ENCODE measurements at places on chromosomes 6 and 20.

- DNase-seq, result no peak
These were observed 106.9 kb downstream of the SLC22A3 start for GRCh38 chr6:160455081-160455480.

- no peak for DNase-seq
These were observed 10.2 kb upstream of the MROH8 start for GRCh38 chr20:37189416-37190016.

DNA sequence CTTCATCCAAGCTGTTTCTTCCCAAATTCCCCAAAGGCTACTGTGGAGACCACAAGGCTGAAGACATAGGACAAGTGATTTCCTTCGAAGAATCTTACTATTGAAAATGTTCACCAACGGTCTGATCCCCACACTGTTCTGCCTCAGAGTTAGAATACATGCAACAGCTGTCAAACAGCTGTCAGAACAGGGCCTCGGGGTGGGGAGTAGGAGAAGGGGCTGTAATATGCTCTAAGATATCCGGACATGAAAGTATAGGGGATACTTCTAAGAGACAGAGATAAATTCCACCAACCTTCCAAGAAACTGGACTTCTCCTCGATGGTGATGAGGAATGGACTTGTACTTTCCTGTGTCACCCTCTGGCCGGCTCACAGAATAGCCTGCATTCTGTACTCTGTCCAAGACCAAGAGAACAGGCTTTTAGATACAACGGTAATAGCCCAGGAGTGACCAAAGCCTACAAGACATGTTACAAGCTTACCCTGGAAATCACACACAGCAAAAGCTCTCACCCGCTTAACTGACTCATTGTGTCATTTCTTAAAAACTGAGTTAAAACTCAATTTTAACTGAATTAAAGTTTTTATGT, 69.2 kb upstream of the PTGIS start:
- no peak for DNase-seq

GRCh38 chr6:36986704-36987047, 680 bp upstream of the MTCH1 start:
- DNase-seq, result no peak

- no peak for DNase-seq
These were observed 125.9 kb upstream of the MLIP start for GRCh38 chr6:53985366-53985765.

- peak; percentile 67 for DNase-seq
These were observed at the start of gene SLC16A10 for GRCh38 chr6:111087106-111087835. SLC16A10 (plus strand) TSS chr6:111087503; CDS start chr6:111087753, 250 bp downstream.

GRCh38 chr20:50359607-50360217, 150.5 kb upstream of the PTPN1 start:
- DNase-seq, result no peak

GRCh38 chr6:36210182-36210581, 13.6 kb downstream of the BRPF3 start:
- DNase-seq, result no peak

- peak; percentile 7 for DNase-seq
These were observed 343.6 kb downstream of the FRK start for GRCh38 chr6:115717062-115717461.

GRCh38 chr6:125230674-125231073, 71.1 kb downstream of the HDDC2 start:
- no peak for DNase-seq

- peak; percentile 81 for DNase-seq
These were observed 16.2 kb upstream of the UBR2 start for GRCh38 chr6:42547407-42548329.

- DNase-seq, result no peak
These were observed 30.7 kb downstream of the PMEPA1 start for GRCh38 chr20:57679113-57679512.

DNA sequence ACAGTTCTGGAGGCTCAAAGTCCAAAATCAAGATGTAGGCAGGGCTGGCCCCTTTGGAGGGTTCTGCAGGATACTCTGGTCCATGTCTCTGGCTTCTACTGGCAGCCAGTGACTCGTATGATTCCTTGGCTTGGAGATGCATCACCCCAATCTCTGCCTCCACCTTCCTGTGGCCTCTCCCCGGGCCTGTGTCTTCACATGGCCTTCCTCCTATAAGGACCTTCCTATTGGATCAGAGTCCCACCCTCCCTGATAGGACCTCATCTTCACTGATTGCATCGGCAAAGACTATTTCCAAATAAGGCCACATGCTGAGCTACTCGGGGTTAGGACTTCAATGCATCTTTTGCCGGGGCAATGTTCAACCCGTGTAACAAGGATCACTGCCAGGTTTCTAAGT, 509.0 kb downstream of the CD83 start:
- DNase-seq, result no peak

DNA sequence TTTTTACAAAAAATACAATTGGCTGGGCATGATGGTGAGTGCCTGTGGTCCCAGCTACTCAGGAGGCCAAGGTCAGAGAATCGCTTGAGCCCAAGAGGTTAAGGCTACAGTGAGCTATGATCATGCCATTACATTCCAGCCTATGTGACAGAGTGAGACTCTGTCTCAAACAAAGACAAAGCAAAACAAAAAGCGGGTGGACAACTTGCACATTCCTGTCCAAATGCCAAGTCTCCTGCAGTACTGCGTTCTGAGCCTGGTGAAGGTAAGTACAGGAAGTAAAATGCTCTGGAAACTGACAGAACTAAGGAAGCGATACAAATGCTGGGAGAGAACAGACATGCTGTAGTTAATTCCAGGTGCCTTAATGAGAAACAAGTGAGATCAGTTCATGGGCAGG, 20.4 kb upstream of the TMEM242 start:
- DNase-seq, result no peak

DNA sequence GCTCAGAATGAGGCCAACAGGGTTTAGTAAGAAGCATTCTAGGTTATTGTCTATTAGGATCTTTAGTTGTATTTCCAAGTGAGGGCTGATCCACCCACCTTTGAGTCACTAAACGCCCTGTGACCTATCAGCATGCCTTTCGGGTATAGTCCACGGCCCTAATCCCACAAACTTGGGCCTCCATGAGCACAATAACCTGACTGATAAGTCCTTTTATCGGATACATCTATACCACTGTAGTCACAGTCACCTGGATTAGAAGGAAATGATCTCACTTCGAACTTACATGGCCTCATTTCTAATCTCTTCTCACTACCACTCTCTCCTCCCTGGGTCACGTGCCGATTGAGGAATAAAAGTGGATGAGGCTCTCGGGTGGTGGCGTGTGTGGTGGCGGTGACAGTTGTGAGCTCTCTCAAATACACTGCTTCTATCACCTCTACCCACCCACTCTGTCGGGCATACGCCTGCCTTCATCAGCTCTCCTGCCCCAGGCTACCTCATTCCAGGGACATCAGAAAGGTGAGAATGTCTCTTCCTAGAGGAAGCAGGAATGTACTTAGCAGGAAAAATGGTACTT, 65.2 kb downstream of the TRAM2 start:
- no peak for DNase-seq

DNA sequence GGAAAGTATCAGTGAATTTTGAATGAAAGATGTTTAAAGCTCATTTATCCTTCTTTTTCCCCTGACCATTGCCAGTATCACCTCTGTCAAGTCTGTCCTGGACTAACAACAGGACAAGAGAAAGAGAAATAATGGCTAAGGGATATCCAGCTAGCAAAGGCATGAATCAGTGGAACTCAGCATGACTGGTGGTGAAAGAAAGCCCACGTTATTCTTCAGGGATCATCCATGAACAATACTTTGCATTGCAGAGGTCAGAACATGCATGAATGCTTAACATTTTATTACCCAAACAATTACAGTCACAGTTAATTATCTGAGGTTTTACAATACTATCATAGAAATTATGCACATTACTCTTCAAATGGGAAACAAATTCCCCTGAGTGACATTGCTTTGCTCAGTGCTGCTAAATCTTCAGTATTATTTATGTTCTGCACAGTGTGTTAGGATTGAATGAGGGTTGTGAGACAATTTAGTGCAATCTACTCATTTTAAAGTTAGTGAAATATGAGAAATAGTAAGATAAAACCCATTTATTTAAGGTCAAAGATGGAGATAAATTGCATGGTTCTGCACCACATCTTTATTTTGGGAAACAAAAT, 350.7 kb downstream of the KHDRBS2 start:
- DNase-seq, result no peak

DNA sequence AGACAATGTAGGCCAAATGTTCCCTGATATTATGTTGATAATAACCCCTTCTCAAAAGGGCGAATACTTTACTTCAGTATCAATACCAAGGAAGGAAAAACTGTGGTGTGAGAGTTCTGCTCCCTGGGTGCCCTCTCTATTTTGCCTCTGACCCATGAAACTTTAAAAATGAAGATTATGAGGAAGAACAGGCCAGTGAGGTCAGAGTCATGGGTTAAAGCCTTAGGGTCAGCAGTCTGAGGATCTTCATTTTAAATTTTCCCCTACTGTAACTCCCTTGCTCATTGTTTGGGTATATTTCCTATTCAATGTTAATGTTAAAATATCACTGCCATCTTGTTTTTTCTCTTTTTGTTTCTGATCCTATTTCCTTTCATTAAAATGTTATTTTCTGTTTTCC, 47.9 kb downstream of the PRKN start:
- DNase-seq, result no peak

DNA sequence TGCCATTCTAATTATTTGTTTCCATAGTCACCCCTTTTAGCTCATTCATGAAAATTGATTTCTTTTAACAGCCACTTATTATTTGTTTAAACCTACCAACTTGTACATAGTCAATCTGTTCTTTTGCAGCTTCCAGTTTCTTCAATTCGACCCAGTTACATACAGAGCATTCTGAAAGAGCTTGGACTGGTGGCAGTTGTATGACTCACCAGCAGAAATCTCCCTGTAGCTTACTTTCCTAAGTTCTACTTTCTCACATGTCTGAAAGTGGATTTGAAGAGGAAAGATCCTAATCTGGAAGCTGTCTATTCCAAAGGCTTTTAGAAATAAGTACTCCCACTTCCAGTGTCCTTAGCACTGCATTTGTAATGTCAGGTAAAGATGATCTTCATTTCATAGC, 447.9 kb downstream of the HTR1B start:
- no peak for DNase-seq

GRCh38 chr6:110408901-110409300, 6.5 kb downstream of the DDO start:
- no peak for DNase-seq

DNA sequence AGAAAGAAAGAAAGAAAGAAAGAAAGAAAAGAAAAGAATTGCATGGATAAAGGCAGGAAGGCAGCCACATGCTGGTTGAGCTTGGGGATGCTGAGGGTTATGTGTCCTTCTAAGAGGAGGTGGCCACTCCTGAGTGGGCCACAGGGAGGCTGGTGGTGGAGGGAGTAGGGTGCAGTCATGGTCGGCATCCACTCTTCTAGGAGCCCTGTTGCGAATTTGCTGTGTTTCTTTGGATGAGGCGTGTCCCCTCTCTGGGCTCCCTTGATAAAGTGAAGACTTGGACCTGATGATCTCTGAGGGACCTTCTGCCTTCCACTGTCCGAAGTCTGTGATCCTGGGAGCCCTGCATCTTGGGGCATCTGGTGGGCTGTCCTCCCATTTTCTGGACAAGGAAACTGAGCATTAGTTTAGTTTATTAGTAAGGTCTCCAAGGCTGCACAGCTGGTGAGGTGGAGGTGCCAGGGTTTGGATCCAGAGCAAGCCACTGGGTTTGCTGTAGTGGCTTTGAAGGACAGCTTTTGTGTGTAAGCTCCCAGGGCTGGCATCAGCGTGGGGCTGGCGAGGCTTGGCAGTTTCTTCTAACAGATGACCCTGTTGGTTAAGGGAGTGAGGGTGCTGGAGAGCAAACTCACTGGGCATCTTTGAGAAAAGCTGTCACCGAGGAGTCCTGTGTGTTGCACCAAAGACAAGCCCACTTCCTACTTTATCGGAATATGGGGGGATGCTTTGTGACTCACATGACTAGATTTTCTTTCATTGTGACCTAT, 4.3 kb downstream of the DLGAP4 start:
- DNase-seq, result no peak

- no peak for DNase-seq
These were observed 25.7 kb upstream of the MRAP2 start for GRCh38 chr6:84007871-84008270.

GRCh38 chr6:33166363-33166762, 25.9 kb downstream of the COL11A2 start:
- no peak for DNase-seq

GRCh38 chr20:10427060-10427692, 6.8 kb downstream of the MKKS start:
- peak; percentile 44 for DNase-seq

GRCh38 chr20:19765913-19766312, 7.9 kb downstream of the RIN2 start:
- DNase-seq, result no peak

DNA sequence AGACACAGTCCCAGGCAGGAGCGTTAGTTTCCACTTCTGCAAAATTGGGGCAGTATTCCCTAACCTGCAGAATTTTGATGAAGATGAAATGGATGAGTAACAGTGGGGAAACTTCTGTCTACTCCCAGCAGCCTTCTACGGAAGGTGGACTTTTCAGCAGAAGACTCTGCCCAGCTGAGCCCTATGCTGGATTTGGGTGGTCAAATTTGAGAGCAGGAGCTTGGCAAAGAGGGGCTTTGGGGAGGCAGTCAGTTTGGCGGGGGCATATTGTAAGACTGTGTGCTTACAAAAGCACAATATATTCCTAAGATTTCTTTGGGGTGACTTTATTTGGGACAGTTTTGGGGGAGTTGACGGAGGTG, 5.4 kb upstream of the SDCBP2 start:
- DNase-seq, result no peak

GRCh38 chr6:154404791-154405400, 48.3 kb upstream of the IPCEF1 start:
- no peak for DNase-seq

DNA sequence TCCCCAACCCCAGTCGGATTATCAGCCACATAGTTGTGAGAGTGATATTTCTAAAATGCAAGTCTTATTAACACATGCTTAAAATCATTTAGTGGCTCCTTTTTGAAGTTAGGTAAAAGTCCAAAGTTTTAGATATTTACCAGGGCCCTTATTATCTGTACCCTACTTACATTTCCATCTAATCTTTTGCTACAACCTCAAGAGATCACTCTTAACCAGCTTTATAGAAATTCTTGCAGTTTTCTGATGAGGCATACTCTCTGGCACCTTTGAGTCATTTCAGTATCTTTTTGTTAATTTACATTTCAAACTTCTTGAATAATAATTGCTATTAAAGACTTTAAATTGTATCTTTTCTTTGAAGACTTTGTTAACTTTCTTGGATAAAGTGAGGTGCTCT, 453.3 kb downstream of the RFPL4B start:
- DNase-seq, result no peak

DNA sequence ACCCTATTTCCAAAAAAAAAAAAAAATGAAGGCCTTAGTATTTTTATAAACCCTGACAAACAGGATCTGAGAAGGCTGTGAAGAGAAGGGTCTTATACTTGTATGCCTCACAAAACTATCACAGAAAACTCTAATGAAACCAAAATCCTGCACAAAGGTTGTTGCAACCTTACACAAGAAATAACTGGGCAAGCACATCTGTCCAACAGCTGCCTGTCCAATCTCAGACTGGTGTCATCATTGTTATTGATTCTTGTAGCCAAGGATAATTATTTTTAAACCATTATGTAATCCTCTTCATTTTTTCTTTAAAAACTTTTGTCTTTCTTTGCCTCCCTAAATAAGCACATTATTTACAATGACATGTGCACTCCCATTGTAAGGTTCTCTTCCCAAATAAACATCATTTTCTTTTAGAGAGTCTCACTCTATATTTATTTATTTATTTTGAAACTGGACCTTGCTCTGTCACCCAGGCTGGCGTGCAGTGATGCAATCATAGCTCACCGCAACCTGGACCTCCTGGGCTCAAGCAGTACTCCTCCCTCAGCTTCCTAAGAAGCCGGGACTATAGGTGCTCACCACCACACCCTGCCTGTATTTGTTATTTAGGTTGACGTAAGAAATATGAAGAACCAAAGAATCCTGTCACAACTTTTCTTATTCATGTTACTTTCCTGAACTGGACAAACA, 697.1 kb downstream of the DOK5 start:
- DNase-seq, result no peak

All from renal cortex interstitium (tissue), 15 donors.